Stimulated activated CD4-positive, alpha-beta T cell treated with anti-CD3 and anti-CD28 coated beads, Interleukin-4, amount 100 ng/mL, for 48 hours (primary cell): ENCODE measurements at places on chromosomes 3 and 15.

- no peak for DNase-seq
These were observed 29.9 kb downstream of the CHSY1 start for GRCh38 chr15:101221902-101222301.

GRCh38 chr15:31488437-31489204 is 162.0 kb downstream of the KLF13 start:
- no peak for DNase-seq

DNA sequence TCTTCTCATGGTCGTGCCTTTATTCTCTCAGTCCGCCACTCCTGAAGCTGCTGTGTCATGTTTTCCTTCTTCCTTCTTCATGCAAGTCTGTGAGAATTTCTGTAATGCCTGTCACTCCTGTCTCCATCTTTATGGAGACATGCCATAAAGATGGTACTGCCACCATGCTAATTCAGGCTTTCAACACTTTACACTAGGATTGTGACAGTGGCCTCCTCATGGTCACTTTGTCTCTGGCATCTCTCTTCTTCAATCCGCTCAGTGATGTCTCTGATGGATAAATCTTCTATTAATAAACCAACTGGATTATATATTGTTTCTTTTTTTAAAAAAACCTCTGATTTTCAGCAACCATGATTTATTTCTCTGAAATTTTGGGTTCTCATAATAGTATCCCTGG is 18.1 kb downstream of the PPM1L start:
- no peak for DNase-seq

GRCh38 chr15:33314069-33314468 is 3.3 kb downstream of the RYR3 start:
- DNase-seq = no peak

DNA sequence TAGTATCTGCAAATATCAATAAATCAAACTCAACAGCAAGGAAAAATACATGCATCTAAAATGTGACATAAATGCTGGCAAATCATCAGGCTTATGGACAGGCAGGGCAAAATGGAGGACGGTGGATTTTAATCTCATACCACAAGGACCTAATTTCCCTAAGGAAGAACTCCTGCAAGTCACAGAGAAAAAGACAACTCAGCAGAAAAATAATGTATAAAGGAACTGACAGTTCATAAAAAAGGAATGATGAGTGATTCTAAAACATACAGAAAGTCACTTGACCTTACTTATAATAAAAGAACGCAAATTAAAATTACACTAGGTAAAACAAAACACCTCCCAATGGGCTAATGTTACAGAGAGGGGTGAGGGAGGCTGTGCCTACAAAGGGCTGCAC is 17.2 kb downstream of the TUBGCP5 start:
- no peak for DNase-seq

DNA sequence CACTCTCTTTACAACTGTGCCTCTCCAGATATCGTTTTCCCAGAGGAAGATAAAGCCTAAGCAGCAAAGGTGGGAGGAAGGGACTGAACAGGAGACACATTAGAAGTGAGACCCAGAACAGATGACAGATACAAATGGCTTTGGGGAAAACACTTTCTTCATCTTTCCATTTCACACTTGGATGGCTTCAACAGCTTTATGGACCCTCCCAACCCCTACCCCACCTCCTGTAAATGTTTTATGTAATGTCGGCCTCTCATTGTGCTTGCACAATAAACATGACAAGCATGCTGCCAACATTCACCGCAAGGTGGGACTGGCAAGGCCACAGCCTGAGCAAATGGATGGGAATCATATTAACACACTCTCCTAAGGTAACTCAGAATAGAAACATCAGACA is 1088.6 kb downstream of the TUSC7 start:
- no peak for DNase-seq

- no peak for DNase-seq
These were observed 32.4 kb upstream of the SMAD3 start for GRCh38 chr15:67033012-67033411.

DNA sequence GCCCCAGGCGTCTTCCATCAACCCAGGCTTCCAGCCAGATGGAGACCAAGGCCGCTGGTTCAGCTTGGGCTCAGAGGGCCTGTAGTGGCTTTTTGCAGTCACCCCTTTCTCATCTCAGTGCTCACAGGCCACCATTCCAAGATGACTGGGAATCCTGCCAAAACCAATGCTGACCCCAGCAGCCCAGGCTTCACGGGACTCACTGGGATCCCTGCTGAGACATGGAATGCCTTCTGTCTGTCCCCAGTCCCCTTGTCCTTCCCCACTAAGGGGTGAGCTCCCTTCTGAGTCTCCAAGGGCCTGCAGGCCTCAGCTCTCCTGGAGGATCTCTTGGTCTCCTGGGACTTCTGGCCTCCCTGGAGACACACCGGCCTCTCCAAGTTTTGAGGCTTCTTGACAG is 77.4 kb upstream of the SEC13 start:
- DNase-seq = no peak
